ENCODE measurements at places on chromosomes 7 and 10.

DNA sequence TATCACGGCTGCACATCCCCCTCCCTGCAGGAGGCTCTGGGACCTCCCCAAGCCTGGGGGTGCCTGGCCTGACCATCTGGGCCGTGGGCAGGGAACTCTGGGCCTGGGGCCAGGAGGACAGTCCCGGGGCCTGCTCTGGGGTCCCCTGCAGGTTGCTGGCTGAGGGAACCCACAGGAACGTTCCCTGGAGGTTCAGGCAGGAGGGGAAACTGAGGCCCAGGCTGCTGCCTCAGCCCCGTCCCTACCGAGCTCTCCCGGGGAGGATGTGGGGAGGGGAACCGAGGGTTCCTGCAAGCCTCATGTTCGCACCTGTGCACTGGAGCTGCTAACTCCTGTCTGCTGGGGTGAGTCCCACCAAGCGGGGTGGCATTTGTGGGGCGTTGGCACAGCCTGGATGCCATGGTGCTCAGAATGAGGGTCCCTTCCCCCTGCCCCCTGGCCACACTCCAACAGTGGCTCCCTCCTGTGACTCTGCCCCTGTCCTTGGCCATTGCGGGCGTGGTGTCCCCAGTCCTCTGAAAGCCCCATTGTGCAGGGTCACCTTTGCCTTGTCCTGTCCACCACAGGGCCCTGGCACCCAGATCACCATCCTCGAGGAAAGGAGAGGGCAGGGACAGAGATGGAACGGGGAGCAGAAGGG is 9.4 kb downstream of the ELFN1 start:
- DNase-seq, result no peak

DNA sequence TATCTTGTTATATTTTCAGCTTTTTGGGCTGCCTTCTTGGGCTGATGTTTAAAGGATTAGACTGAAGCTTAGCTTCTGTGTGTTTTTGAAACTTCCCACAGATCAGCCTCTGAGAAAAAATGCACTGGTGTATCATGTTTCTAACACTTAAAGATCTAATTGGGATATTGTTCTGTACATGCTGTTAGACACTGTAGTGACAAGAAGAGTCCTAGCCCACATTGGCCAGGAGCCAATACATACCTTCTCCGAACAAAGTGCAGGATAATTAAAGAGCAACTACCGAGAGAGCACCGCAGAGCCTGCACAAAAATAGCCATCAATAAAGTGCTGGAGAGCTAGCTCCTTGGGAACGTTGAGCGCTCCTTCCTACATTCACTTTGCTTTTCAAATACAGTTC is 289.4 kb upstream of the SP8 start:
- DNase-seq, result no peak

DNA sequence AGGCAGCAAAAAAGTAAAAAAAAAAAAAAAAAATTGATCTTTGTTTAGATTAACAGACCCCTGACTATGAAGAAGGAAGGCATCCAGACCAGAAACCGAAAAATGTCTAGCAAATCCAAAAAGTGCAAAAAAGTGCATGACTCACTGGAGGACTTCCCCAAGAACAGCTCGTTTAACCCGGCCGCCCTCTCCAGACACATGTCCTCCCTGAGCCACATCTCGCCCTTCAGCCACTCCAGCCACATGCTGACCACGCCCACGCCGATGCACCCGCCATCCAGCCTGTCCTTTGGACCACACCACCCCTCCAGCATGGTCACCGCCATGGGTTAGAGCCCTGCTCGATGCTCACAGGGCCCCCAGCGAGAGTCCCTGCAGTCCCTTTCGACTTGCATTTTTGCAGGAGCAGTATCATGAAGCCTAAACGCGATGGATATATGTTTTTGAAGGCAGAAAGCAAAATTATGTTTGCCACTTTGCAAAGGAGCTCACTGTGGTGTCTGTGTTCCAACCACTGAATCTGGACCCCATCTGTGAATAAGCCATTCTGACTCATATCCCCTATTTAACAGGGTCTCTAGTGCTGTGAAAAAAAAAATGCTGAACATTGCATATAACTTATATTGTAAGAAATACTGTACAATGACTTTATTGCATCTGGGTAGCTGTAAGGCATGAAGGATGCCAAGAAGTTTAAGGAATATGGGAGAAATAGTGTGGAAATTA is 19.4 kb downstream of the GATA3 start:
- DNase-seq, result no peak

GRCh38 chr7:104656467-104656866 is 328.1 kb downstream of the LHFPL3 start:
- no peak for DNase-seq

DNA sequence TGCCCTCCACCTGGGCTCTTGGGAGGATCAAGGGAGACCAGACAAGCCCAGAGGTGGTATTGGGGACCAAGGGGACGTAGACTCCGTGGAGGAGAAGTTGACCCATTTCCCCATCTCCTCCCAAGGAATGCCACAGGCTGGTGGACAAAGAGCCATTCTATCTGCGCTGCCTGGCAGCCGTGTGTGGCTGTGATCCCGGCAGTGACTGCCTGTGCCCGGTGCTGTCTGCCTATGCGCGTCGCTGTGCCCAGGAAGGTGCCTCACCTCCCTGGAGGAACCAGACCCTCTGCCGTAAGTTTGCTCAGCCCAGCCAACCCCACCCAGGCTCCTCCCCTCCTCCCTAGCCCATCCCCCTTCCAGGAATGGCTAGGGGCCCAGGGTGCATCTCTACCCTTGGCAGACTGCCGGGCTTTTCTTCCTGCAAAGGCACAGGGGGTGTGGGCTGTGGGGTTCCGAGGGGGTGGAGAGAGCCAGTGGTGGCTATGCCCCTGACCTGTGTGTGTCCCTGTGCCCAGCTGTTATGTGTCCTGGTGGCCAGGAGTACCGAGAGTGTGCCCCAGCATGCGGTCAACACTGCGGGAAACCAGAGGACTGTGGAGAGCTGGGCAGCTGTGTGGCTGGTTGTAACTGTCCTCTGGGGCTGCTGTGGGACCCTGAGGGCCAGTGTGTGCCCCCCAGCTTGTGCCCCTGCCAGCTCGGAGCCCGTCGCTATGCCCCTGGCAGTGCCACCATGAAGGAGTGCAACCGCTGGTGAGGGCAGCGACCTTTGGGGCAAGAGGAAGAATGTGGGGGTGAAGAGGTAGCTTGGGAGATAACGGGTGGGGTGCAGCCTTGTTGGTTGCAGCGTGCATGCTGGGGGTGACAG is 10.2 kb upstream of the ZNF467 start:
- no peak for DNase-seq

DNA sequence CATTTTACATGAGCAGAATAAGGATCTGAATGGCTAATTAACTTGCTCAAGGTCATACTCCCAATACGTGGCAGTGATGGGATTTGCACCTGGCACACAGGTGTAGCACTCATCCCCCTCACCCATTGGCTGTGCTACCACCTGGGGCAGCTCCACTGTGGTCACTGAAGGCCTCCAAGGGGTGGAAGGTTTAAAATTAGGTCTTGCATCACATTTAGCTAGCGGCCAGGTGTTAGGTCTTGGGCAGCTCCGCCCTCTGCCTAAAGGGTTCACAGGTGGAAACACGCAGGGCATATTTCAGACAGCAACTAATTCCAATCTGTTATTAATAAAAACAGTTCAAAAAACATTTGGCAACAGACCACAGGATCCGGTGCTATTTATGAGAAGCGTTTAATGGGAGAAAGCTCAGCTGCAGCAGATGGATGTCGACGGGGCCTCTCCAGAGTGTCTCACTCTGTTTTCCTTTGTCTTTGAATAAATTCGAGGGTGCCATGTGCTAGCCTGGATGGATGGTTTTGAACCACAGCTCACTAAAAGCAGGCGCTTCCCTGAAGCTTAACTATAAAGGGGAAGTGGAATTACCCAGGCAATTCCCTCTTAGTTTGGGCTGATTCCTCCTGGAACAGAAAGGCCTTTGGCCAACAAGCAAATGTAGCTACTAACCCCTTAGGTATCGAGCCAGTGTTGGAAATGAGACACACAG is 1017.6 kb downstream of the TYW1 start:
- DNase-seq, result no peak
